ENCODE measurements at places on chromosomes 16 and 17.
A peak's percentile ranks its signal among the peaks of the same experiment; 100 is the strongest.

- peak; percentile 23 for DNase-seq
Observed at GRCh38 chr17:17783825-17784656, 52.7 kb downstream of the SREBF1 start.

GRCh38 chr16:17327664-17328335, 143.0 kb downstream of the XYLT1 start:
- DNase-seq: no peak

DNA sequence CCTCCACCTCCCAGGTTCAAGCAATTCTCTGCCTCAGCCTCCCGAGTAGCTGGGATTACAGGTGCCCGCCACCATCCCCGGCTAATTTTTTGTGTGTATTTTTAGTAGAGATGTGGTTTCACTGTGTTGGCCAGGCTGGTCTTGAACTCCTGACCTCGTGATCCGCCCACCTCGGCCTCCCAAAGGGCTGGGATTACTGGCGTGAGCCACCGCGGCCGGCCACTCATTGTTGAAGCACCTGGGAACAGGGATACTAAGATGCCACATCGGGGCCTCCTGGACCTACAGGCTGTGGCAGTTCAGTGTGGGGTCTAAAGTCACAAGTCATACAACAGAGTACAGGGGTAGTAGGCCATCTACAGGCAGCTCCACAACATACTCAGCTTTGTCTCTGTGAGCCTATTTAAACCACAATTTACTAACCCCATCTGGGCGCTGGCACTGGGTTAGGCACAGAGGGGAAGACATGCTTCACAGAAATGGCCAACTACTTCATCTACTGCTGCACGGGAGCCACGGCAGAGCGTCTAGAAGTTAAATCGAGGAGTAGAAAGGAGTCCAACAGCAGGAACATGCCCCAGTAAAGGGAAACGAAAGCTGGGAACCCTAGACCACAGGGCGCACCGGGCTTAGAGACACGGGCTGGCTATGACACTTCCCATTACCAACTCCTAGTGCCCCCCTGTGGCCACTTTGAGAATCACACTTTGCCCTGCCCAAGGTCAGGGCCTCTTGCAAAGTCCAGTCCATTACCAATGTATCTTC, 4.3 kb downstream of the VAMP2 start:
- peak; percentile 84 for DNase-seq

- no peak for DNase-seq
Observed at GRCh38 chr16:64397042-64397441, 724.8 kb downstream of the CDH11 start.

DNA sequence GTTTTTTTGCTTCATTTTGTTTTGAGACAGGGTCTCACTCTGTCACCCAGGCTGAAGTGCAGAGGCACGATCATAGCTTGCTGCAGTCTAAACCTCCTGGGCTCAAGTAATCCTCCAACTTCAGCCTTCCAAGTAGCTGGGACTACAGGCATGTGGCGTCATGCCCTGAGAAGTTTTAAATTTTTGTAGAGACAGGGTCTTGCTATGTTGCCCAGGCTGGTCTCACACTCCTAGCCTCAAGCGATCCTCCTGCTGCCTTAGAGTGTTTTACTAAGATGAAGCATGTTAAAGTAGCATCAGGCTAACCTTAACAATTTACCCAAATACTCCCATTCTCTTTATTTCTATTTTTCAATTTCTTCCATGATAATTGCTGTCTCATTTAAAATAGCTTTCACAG, 49.2 kb upstream of the CACNG3 start:
- DNase-seq: no peak

- no peak for DNase-seq
Observed at GRCh38 chr17:20189302-20189701, 180.1 kb downstream of the SPECC1 start.

- DNase-seq: no peak
Observed at GRCh38 chr17:16924696-16925440, 47.0 kb downstream of the TNFRSF13B start.

GRCh38 chr17:31211352-31212012, 85.6 kb downstream of the OMG start:
- no peak for DNase-seq

DNA sequence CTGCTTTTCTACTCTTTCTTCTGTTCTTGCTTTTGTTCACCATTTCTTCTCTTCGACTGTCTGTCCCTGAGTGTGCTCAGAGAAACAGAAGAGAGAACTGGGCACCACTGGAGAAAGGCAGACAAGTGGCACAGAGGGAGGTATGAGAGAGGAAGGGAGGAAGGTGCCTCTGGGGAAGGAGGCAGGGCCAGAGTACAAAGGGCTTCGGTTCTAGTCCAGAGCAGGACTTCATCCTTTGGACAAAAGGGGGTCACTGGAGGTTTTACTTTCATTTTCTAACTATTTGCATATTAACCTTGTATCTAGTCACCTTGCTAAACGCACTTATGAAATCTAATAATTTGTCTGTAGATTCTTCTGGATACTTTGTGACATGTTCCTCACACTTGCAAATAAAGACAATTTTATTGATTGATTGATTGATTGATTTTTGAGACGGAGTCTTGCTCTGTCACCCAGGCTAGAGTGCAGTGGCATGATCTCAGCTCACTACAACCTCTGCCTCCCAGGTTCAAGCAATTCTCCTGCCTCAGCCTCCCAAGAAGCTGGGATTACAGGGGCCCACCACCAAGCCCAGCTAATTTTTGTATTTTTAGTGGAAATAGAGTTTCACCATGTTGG, 13.5 kb downstream of the ITGB4 start:
- DNase-seq: no peak

GRCh38 chr17:44829523-44830358, at the start of gene GJC1:
Gene GJC1, minus strand, starts transcription at chr17:44830287. Its CDS starts 24,470 bp downstream, at chr17:44805817.
- peak; percentile 21 for DNase-seq

- no peak for DNase-seq
Observed at GRCh38 chr17:57357392-57357784, 101.1 kb downstream of the MSI2 start.

DNA sequence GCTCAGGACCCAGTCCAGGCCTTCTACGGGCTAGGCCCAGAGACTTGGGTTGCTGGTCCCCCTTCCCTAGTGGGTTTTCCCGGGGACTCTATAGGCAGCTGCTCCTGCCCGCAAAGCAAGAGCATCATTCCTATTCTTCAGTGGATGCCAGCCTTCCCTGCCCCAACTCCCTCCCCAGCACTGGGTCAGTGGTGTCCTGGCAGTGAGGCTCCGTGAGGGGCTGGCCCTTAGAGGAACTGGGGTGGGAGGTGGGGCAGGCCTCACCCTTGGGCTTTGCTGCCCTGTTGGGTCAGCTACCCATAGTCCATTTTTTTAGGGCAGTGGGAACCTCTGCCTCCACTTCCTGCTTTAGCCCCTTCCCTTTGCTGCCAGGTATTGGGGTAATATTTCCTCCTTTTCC, 7.9 kb upstream of the PLEKHG4 start:
- no peak for DNase-seq

DNA sequence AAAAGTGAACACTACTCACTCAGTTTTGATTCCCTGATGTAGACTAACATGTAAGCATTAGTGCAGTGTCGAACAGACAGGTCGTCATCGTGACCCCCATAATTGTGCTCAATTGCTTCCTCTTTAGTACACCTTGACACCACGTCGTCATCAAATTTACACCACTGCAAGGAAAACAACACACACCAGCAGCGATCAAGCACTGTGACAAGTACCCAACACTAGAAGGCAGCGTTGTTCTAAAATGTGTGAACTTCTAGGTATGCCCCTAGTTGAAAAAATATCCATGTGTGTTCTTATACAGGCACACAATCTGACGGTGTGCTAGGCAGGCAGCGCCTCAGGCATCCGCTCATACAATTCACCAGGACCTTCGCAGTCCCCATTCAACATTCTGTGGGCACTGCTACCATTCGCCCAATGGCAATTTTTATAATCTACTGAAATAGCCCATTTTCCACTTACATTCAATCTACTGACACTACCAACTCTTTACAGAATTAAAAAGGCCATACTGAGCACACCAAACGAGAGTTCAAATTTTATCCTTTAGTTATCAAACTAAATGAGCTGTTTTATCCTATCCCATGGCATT, 23.1 kb downstream of the LITAFD start:
- DNase-seq: no peak

- DNase-seq: peak; percentile 58
Observed at GRCh38 chr16:67399218-67399733, 6.0 kb upstream of the TPPP3 start.

Data from activated naive CD4-positive, alpha-beta T cell treated with anti-CD3 and anti-CD28 coated beads, Interleukin-2, amount 50 U/mL, for 16 hours (primary cell).